Chondrocyte (in vitro differentiated cells): ENCODE measurements at places on chromosomes 16 and 17.

DNA sequence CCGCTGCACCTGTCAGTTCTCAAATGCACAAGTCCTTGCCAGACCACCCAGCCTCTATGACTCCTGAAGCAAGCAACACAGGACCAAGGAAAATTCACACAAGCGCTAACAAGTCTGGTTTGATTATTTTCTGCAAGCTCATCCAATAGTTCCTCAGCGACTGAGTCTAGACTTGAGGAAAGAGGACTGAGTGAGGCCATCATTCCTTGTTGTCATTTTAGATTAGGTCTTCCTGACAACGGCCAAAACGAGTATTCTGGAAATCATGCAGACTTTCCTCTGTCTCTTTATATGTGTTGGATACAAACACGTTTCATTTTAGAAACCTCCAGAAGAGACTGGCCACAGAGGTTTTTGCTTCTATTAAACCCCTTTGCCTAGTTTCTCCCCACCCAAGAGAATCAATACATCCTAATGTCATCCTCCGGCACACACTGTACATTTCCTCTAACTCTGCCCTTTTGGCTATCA lies 561 bp downstream of the CCDC47 start:
- no peaks in the 10 kb centered on the region for H3K27me3 ChIP-seq
- H3K27ac ChIP-seq, result peak overlapping the region; percentile 99
- H3K36me3 ChIP-seq, result peaks cover 5% of the 10 kb centered on the region

DNA sequence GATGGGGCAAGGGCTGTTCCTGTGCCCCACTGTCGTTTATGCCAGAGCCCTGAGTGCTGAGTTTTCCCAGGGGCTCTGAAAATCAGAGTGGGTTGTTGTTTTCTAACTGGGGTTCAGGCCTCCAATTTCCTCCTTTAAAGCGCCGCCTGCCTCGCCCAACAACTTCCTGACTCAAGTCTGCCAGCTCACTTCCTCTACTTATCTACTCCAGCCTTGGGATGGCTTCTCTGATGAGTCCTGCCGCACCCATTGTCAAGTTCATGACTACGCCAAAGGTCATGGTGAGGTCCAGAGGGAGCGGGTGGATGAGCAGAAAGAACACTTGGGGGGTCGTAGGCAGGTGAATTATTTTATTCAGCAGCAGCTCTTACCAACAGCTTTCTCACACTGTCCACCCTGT lies 104.7 kb downstream of the UTP18 start:
- no peak overlapping the region for H3K27ac ChIP-seq
- no peaks in the 10 kb centered on the region for H3K36me3 ChIP-seq
- H3K4me1 ChIP-seq, result peaks cover 3% of the 10 kb centered on the region
- peaks cover 2% of the 10 kb centered on the region for H3K27me3 ChIP-seq
- H3K4me3 ChIP-seq, result no peak overlapping the region

DNA sequence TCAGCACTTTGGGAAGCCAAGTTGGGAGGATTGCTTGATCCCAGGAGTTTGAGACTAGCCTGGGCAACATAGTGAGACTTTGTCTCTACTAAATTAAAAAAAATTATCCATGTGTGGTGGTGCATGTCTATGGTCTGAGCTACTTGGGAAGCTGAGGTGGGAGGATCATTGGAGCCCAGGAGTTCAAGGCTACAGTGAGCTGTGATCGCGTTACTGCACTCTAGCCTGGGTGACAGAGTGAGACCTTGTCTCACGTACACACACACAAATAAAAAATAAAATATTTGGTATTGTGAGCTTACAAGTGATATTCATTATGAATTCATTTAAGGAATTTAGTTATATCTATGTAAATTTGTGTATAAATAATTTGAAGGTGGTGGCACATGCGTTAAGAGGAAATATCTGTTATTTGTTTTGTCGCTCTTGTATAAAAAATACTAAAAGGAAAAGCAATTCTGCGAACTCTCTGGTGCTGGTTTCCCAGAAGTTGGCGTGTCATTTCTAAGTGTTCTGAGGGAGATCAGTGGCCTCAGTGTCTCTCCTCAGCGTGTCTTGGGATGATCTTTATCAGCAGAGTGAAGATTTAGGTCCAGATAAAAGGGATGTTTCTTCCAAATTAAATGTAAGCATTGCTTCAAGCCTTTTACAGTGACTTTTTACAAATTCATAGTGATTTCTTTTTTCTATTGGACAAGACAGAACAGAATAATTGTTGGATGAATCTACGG lies 187.6 kb downstream of the FTO start:
- no peak overlapping the region for H3K4me3 ChIP-seq
- H3K27me3 ChIP-seq, result no peaks in the 10 kb centered on the region
- DNase-seq, result no peak
- H3K4me1 ChIP-seq, result peaks cover 49% of the 10 kb centered on the region
- H3K27ac ChIP-seq, result peak overlapping the region; percentile 36

DNA sequence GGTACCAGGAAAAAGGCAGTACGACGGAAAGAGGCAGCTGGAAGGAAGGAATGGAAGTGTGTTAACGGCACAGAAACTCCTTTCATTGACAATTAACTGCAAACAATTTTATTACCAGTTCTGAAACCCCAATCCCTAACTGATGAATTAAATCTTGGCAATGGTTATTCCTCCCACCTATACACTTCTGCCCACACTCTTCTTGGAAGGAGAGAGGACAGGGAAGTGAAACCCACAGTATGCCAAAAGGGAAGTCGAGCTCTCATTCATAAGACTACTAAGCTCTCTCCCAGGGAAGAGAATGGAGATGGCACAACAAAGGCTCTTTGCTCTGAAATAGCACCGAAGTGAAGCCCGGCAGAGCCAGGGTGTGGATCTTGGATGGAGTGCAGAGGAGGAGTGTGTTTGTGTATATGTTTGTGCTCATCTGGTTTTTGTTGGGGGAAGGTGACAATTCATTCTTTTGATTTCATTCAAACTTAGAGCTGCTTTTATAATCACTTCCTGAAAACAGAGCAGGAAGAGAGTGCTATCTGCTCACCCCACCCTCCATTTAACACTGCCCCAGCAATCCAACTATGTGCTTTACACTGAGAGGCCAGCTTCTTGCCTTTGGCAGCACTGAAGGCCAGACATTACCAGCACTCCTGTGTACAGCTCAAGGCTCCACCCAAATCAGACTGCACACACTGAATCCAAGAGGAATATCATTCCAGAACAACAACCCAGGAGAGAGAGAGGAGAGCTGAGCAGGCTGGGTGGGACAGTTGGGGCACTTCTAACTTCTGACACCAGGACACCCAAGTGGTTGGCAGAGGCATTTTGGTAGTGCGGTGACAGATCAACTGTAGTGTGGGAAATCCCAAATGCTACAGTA lies 68.7 kb downstream of the HIC1 start:
- H3K4me3 ChIP-seq, result no peak overlapping the region
- H3K36me3 ChIP-seq, result peaks cover 9% of the 10 kb centered on the region
- DNase-seq, result no peak
- H3K27ac ChIP-seq, result peak overlapping the region; percentile 58

GRCh38 chr16:85615014-85615851 lies 2.1 kb downstream of the GSE1 start:
- peaks cover 2% of the 10 kb centered on the region for H3K27me3 ChIP-seq
- no peak overlapping the region for H3K4me3 ChIP-seq
- H3K4me1 ChIP-seq, result peaks cover 20% of the 10 kb centered on the region
- no peaks in the 10 kb centered on the region for H3K36me3 ChIP-seq

DNA sequence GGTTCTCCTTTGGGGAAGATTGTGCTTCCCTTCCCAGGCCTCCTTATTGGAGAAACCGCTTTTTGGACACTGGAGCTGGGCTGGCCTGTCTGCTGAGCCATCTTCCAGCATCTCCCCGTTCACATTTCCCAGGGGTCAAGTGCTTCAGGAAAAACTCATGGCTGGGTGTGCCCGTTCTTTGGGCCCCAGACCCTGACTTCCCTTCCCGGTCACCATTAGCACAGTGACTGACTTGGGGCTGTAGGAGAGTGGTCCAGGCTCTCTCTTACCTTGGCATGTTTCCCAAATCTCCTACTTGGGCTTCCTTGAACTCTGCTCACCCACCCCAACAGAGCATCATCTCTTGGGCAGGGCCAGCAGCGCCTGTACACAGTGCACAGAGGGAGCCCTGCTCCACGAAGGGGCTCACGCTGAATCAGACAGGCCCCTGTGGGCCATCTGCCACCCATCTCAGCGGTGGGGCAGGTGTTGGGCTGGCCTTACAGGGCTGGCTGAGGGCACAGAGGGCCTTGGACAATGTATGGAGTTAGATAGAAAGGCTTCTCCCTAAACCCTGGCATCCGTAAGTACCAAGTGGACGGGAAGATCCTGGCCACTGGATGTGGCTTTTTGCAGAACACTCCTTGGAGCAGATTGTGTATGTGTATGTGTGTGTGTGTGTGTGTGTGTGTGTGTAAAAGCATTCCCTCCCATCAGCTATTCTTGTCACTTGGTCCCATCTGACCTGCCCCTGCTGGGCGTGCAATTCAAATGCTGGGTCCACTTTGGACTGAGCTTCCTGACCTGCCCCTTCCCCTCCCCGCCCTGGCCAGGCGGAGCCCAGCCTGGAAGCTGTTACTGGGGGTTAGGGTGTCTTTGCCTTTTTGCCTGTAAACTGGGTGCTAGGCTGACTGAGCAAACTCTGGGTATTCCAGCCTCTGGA lies 24.9 kb upstream of the CDC42EP4 start:
- no peak for DNase-seq
- no peak overlapping the region for H3K4me3 ChIP-seq
- H3K27me3 ChIP-seq, result no peaks in the 10 kb centered on the region
- H3K27ac ChIP-seq, result no peak overlapping the region

GRCh38 chr16:83660282-83660681 lies 147.5 kb upstream of the HSBP1 start:
- H3K36me3 ChIP-seq, result no peaks in the 10 kb centered on the region
- no peaks in the 10 kb centered on the region for H3K27me3 ChIP-seq
- H3K4me1 ChIP-seq, result no peaks in the 10 kb centered on the region
- no peak overlapping the region for H3K4me3 ChIP-seq

DNA sequence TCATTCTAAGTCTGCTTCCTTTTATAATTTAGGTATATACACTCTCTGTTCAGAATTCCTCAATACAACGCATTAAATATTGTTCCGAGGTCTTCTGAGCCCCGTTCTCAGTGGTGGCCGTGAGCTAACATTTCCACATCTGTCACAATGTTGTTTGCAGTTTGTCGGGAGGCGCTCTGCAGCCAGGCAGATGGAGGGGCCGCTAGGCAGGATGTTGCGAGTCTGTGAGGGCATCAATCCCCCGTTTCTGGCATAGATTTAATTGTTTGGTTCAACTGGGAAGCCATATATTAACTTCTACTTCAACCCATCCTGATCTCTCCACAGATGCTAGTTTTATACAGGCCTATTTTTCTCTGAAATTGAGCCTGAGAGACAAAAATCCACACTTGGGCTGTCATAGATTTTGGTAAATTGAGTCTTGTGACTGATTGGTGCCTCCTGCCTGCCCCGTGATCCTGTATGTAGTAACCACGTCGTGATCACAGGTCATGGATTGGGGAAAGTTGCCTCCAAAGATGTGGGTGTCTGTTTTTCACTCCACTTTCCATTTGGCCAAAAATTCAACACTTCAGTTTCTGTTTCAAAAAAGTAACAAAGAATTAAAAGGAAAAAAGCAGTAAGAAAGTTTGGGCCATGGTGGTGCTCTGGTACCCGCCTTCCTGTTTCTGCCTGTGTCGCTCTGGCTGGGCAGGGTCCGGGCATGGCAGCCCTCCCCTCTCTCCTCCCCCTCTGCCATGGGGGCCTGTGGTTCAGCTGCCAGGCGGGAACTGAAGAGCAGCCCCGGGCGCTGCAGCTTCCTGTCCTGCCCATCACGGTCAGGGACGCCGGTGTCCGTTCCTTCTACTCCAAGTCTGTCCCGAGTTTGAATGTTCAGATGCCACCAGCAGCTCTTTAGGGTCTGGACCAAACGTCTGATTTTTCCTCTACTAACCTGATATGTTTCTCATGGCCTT lies 41.5 kb downstream of the RPTOR start:
- H3K4me1 ChIP-seq, result peaks cover 45% of the 10 kb centered on the region
- peaks cover 3% of the 10 kb centered on the region for H3K36me3 ChIP-seq

GRCh38 chr16:22763437-22764080 lies 50.4 kb upstream of the HS3ST2 start:
- no peak overlapping the region for H3K27ac ChIP-seq
- H3K27me3 ChIP-seq, result no peaks in the 10 kb centered on the region
- no peak overlapping the region for H3K4me3 ChIP-seq
- H3K4me1 ChIP-seq, result no peaks in the 10 kb centered on the region

- H3K4me1 ChIP-seq, result peaks cover 6% of the 10 kb centered on the region
- peaks cover 17% of the 10 kb centered on the region for H3K36me3 ChIP-seq
- no peaks in the 10 kb centered on the region for H3K27me3 ChIP-seq
- no peak overlapping the region for H3K27ac ChIP-seq
Measured at GRCh38 chr16:50227120-50227519, 39.2 kb upstream of the ADCY7 start.

GRCh38 chr16:17780181-17780580 lies 309.4 kb upstream of the XYLT1 start:
- H3K4me3 ChIP-seq, result no peak overlapping the region
- DNase-seq, result no peak
- H3K36me3 ChIP-seq, result no peaks in the 10 kb centered on the region
- H3K27me3 ChIP-seq, result no peaks in the 10 kb centered on the region
- no peaks in the 10 kb centered on the region for H3K4me1 ChIP-seq
- H3K27ac ChIP-seq, result no peak overlapping the region

GRCh38 chr16:58500430-58501241 lies 693 bp downstream of the NDRG4 start:
- DNase-seq, result peak; percentile 82
- H3K36me3 ChIP-seq, result no peaks in the 10 kb centered on the region
- H3K27me3 ChIP-seq, result no peaks in the 10 kb centered on the region
- H3K4me1 ChIP-seq, result peaks cover 18% of the 10 kb centered on the region

DNA sequence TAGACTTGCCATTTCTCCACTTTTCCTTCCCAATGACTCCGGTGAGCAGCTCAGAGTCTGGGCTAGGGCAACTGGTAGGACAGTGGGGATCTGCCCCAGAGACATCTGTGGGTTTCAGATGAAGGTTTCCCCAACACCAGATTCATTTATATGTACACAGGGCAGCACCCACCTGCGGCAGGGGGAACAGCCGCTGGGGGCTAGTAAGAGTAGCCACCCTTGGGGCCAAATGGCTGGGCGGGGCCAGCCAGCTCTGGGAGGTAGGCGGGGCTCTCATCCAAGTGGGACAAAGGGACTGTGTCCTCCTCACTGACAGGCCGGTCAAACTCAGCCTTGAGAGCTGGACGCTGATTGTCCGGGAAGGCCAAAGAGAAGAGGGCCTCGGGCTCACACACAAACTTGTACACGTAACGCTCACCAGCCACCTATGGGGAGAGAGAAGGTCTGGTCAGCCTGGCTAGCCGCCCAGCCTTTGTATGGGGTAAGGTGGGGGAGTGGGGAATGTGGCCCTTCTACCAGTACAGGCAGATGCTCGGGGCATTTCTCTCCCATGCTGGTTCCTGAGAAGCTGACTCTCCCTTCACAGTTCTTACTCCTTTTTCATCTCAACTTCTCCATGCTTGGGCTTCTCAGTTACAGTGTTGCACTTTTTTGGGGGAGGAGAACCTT lies 17.7 kb downstream of the ETV4 start:
- H3K36me3 ChIP-seq, result peaks cover 9% of the 10 kb centered on the region
- peak; percentile 32 for DNase-seq
- no peaks in the 10 kb centered on the region for H3K27me3 ChIP-seq
- peaks cover 57% of the 10 kb centered on the region for H3K4me1 ChIP-seq
- peak overlapping the region; percentile 8 for H3K27ac ChIP-seq

- H3K27ac ChIP-seq, result peak overlapping the region; percentile 73
- no peak for DNase-seq
- no peak overlapping the region for H3K4me3 ChIP-seq
- no peaks in the 10 kb centered on the region for H3K36me3 ChIP-seq
- H3K27me3 ChIP-seq, result no peaks in the 10 kb centered on the region
Measured at GRCh38 chr17:13587487-13588338, 14.0 kb downstream of the HS3ST3A1 start.

- no peak overlapping the region for H3K27ac ChIP-seq
- H3K36me3 ChIP-seq, result peaks cover 5% of the 10 kb centered on the region
- H3K4me3 ChIP-seq, result no peak overlapping the region
Measured at GRCh38 chr17:5812590-5812989, 228.3 kb upstream of the NLRP1 start.
